ENCODE measurements at places on chromosomes 4 and X.

DNA sequence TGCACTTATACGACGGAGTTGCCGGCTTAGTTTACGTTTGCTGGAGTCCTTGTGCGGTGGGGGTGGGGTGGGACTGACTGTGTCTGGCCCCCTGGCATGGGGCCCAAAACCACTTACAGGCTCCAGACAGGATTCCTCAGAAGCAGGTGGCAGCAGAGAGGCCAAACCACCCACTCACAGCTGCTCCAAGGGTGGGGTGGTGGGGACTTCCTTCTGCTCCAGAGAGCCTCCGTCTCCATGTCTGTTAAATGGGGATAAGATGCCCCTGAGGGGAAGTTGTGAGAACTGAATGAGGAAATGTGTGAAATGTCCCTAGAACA is 36.7 kb downstream of the PSAPL1 start:
- DNase-seq = peak; percentile 82

- no peak for DNase-seq
These were observed 15.5 kb downstream of the SEL1L3 start for GRCh38 chr4:25847329-25847728.

DNA sequence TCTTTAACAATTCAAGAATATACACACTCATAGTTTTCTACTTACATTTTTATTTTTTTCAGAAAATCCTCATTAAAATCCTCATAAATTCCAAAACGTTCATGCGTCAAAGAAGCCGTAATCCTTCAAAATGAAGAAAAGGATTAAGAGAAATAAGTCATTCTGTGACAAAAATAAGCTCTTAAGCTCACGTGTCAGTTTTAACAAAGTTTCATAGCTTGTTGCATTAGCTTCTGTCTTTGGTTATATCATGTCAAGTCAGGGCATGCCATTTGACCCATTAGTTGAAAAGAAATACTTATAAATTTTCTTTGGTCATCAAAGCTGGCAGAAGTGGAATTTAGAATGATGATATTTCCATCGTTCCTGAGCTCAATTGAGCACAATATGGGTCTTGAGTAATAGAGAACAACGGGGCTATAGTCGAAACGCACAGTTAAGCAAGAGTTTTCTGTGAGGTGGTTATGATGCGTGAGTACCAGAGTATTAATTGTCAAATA is 185.2 kb upstream of the CTSO start:
- no peak for DNase-seq

DNA sequence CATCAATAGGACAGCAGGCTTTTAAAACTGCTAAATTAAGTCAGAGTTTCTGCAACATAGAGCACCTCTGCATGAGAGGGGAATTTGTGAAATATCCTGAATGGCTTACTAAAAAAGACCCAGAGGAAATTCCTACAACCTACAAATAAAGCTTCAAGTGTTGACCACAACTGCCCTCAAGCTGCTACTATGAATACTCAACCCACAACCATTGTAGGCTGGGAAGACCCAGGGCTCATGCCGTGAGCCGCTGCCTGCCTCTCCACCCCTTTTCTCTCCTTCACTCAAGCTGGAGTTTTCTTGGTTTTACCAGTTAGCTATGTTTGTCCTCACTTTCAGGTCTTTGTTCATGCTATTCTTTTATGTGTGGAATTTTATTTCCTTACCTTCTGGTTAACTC is 151.6 kb downstream of the EMCN start:
- DNase-seq = no peak

GRCh38 chr4:137740141-137740540 is 207.8 kb upstream of the PCDH18 start:
- no peak for DNase-seq

DNA sequence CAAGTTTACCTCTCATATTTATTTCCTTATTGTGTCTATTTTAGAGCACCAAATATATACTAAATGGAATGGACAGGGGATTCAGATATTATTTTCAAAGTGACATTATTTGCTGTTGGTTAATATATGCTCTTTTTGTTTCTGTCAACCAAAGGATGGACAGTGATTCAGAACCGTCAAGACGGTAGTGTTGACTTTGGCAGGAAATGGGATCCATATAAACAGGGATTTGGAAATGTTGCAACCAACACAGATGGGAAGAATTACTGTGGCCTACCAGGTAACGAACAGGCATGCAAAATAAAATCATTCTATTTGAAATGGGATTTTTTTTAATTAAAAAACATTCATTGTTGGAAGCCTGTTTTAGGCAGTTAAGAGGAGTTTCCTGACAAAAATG is 6.2 kb downstream of the FGB start:
- DNase-seq = no peak

- DNase-seq = no peak
These were observed 172.7 kb upstream of the FRG1 start for GRCh38 chr4:189767941-189768340.

DNA sequence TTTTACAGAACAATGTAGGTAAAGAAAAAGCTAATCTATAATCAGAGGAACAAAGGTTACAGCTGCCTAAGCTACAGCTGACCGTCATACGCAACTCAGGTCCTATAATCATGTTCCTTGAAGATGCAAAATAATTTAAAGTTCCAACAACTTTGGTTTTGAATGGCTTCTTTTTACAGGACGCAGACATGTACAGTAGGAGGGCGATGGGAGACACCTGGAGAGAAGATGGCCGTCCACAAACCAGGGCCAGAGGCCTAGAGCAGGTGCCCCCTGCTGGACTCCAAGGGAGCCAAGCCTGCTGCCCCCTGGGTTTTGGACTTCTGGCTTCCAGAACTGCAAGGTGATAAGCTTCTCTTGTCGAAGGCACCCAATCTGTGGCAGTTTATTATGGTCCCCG is 10.6 kb downstream of the HGFAC start:
- no peak for DNase-seq

DNA sequence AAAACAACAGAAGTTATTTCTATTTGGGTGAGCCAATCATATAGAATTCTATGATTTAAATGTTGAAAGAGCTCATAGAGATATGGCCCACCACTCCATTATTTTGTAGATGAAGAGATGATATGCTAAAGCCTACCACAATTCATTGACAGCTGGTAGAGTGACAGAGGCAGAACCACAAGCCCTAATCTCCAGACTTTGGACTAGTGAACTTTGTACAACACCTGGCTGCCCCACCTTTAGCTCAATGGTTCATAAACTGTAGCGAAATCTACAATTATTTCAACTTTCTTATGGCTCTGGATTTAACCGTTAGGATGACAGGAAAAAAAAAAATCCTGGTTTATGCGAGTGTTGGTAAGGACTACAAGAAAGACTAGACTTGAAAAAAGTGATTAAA is 50.9 kb downstream of the PRKG2 start:
- DNase-seq = no peak

DNA sequence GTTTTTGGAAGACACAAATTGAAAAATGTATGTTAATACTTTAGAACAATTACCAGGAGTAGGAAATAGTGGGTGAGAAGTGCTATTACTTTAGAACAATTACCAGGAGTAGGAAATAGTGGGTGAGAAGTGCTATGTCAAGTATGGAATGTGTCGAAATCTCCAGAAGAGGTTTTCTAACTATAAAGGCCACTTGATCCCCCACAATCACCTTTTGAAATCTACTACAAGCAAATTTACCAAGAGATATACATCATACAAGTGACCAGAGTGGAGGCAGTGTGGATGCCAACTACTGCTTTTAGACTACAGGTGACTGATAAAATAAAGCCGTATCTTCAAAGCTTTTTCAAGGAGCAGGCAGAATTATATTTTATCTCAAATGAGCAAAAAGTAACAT is 43.1 kb downstream of the MAB21L2 start:
- no peak for DNase-seq

- DNase-seq = peak; percentile 16
These were observed 225.2 kb upstream of the DKK2 start for GRCh38 chr4:107261241-107261874.

DNA sequence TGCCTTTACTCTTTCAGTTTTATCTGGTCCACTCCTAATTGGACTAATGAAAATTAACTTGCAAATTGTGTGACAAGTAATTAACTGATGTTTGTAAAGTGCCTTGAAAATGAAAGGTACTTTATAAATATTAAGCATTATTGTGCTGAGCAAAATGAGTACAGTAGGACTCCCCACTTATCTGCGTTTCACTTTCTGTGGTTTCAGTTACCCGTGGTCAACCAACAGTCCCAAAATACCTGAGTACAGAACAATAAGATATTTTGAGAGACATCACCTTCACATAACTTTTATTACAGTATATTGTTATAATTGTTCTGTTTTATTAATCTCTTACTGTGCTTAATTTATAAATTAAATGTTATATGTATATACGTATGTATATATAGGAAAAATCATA is 27.4 kb upstream of the JADE3 start:
- no peak for DNase-seq

DNA sequence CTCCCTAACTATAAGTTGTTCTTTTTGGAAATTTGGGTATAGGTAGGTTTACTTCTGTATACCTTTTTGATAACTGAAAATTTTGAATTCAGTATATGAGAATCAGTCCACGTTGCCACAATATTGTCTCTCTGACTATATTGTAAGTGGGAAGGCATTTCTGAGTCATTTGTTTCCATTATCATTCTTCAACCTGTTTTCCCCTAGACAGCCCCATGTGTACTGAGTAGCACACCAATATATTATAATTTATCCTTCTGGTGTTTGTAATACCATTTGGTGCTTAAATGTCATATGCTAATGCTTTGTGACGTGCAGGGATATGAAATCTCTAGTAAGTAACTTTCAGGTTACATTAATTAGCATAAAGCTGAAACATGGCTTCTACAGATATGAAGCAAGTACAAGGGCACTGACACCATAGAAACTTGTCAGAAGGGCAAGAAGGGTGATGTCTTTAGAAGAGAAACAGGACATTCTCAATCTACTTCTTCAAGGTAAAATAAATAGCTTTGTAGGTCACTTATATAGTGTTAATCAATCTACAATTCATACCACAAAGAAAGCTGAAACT is 27.7 kb downstream of the PAK3 start:
- DNase-seq = no peak

DNA sequence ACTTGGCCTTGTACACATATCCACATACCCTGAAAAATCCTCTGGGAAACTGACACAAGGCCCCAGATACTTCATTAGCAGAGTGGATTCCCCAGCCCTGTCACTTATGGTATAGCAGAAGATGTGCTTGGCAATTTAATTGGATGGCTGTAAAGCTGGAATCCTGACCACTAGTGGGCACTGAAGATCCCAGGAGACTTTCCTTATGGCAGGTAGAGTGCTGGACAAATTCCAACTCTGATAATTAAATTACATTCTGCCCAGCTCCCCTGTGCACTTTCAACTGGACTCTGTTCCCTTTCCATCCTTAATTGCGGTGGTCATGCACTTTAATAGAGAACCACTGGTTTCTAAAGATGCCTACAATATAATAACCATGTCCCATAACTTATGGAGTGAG is 119.8 kb downstream of the DCK start:
- DNase-seq = no peak

DNA sequence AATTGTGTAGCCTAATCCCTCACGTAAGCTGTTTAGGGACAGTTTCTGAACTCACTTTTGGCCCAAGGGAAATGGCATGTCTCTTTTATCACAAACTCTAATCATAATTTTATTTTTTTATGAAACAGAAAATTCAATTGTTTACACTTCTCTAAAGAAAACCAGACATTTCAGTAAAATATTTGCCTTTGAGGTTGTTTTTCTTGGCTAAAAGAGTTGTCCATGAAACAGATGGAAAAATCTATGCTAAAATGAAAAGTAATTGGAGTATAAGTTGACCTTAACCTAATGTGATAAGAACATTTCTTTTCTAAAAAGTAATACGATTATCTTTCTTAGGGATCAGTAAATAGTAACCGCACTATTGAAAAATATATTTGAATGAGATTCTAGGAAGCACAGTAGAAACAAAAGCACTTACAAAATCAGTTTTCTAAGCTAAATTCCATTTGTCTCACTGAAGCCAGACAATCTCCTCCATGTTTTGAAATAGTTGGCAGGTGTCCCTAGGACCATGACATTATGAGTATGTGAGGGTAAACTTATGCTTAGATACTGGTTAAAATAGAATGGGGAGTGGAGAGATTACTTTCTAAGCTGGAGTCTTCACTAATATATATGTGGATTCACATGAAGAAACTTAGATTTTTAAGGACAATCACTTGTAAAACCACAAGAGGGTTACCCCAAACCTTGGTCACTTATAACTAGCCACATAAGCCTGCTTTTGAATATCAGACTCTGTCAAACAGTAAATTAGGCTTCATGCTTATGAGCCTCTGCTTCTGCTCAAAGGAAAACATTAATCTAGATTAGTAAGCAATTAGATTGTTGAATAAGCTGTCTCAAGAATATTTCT is 20.1 kb upstream of the TET2 start:
- no peak for DNase-seq

DNA sequence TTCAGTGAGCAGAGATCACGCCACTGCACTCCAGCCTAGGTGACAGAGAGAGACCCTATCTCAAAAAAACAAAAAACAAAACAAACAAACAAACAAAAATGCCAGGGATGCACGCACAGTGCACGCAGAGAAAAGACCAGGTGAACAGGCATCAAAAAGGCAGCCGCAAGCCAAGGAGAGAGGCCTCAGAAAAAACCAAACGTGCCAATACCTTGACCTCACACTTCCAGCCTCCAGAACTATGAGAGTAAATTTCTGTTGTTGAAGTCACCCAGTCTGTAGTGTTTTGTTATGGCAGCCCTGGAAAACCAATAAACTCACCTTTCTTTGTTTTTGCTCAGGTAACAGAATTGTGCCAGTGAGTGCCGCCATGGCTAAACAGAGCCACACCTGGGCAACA is 66.0 kb downstream of the CHRNA9 start:
- DNase-seq = no peak

- DNase-seq = no peak
These were observed 210.7 kb downstream of the PPP1R2C start for GRCh38 chrX:42567268-42567667.

DNA sequence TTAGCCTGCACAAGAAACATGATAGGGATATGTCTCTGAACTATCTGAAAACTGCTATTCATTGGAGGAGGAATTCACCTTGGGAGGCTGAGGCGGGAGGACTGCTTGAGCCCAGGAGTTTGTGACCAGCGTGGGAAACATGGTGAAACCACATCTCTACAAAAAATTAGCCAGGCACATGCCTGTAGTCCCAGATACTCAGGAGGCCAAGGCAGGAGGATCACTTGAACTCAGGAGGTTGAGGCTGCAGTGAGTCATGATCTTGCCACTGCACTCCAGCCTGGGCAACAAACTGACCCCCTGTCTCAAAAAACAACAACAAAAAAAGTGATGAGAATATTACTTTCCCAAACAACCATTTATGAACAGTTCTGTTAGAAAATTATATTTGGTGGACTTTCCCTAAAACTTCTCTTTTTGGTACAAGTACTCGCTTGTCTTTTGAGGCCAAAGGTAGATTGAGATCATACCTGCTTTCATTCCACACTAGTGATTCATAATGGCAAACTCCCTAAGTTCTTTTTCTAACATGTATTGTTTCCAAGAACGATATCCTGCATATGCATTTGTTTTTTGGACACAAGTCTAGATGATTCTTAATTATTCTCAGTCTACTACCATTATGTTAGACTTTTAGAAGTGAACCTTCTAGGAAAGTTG is 33.4 kb downstream of the METTL14 start:
- DNase-seq = no peak

GRCh38 chr4:174631901-174632758 is 109.8 kb upstream of the HPGD start:
- DNase-seq = peak; percentile 44

All from NCI-H510A treated with DMSO at 0.1 percent for 48 hours (cell line).